A549 treated with AZD2906 at 1 μM for 4 hours (cell line): ENCODE measurements at places on chromosomes 6 and 20. TPM values are rescaled to one million over a fixed set of nuclear protein-coding genes. Genes with fewer than 3 reads are reported as not detected.

HFE gene
- 10.4 to 12.3 TPM (median 11.8 TPM) in 5 replicates for total RNA-seq

GHRH gene
- not detected in 5 replicates for total RNA-seq

ZFP64 gene
- total RNA-seq = 18.9 to 20.0 TPM (median 19.6 TPM) in 5 replicates

KIAA0408 gene
- total RNA-seq = 5.1 to 5.8 TPM (median 5.6 TPM) in 5 replicates

SNPH gene
- 3.3 to 4.7 TPM (median 4.2 TPM) in 5 replicates for total RNA-seq

TGM2 gene
- total RNA-seq = 368 to 554 TPM (median 506 TPM) in 5 replicates

BIRC7 gene
- total RNA-seq = 1.4 to 3.0 TPM (median 2.3 TPM) in 5 replicates
